Lung (tissue), 17 donors: ENCODE measurements at places on chromosomes 6 and 20.

DNA sequence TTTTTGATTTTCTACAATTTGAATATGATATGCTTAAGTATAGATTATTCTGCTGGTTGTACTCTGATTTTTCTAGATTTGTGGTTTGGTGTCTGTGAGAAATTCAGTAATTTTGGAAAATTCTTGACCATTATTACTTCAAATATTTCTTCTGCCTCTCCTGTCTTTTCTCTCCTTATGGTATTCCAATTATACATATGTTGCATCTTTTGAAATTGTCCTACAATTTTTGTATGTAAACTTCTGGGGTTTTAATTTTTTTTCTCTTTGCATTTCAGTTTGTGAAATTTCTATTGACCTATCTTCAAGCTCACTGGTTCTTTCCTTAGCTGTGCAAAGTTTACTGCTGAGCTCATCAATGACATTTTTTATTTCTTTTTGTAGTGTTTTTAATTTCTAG, 534.4 kb upstream of the SLC35B3 start:
- no peak for DNase-seq
- H3K36me3 ChIP-seq = no peaks in the 10 kb centered on the region

DNA sequence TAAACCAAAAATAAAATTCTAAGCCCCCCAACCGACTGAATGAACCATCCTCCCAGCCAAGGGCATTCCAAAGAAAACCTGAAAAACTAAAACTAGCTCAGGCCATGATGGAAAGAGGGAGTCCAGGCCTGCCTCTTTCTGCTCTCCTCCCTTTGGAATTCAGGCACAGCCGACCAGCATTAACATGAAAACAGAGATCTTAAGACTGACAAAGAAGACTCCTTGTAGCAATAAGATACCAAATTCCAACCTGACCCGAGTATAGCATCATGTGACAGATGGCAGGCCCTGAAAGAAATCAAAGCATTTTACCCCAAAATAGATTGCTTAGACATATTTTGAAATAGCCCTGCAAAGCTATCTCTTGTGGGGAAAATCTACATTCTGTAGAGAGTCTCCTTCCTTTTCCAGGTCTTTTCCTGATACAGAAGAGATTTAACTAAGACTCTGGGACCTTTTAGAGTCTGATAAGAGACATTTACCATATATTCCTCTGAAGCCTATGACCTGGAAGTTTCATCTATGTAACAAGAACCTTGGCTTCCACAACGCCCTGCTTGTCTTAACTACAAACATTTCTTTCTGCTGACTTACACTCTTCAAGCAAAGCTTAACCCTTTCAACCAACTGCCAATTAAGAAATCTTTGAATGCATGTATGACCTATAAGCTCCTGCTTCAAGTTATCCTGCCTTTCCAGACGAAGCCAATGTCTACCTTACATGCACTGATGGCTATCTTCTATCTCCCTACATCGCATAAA, 22.2 kb upstream of the TXLNB start:
- no peaks in the 10 kb centered on the region for H3K36me3 ChIP-seq
- H3K4me1 ChIP-seq = no peaks in the 10 kb centered on the region
- H3K27ac ChIP-seq = no peak overlapping the region

GRCh38 chr20:36236786-36237121, 476 bp downstream of the AAR2 start:
- H3K27ac ChIP-seq = peak overlapping the region; percentile 88
- H3K4me1 ChIP-seq = peaks cover 9% of the 10 kb centered on the region
- H3K27me3 ChIP-seq = no peaks in the 10 kb centered on the region
- no peak for DNase-seq
- peak overlapping the region; percentile 92 for H3K4me3 ChIP-seq
- peaks cover 2% of the 10 kb centered on the region for H3K36me3 ChIP-seq

DNA sequence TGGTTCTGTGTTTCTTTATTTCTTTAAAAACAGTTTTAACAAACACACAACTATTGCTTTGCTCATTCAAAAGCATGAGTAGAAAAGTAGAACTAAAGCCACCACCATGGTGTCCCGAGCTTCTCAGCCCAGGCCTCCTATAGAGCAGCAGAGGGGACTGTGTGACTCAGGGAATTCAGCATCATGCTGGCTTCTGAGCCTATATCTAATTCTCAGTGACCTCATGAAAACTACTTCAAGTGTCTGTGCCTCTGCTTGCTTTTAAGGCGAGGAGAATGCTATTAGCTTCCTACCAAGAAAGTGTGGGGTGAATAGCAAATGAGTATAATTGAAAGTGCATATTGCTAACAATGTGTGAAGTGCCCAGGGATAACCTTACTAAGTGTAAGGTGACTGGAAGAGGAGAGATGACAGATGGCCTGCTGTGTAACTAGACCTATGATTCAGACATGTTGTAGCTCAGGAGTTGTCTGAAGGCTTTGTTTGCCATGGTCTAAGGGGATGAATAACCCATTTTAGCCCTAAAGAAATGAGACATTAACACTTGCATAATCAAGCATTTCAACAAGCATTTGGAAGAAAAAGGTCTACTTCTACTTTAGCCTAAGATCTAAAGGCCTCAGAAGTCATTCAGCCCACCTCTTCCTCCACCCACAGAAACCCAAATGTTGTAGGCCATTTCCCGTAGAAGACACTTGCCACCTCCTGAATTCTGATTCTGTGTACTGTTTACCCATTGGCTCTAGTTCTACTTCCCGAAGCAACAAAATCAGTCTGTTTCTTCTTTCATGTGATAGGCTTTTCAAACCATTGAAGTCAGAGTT, 121.5 kb upstream of the ARG1 start:
- no peak overlapping the region for H3K27ac ChIP-seq
- H3K4me3 ChIP-seq = no peak overlapping the region
- no peak for DNase-seq
- no peaks in the 10 kb centered on the region for H3K4me1 ChIP-seq
- H3K27me3 ChIP-seq = no peaks in the 10 kb centered on the region

- no peak overlapping the region for H3K27ac ChIP-seq
- peaks cover 3% of the 10 kb centered on the region for H3K4me1 ChIP-seq
- no peaks in the 10 kb centered on the region for H3K27me3 ChIP-seq
- H3K36me3 ChIP-seq = no peaks in the 10 kb centered on the region
- no peak for DNase-seq
- no peak overlapping the region for H3K4me3 ChIP-seq
These were observed 45.4 kb upstream of the SLCO4A1 start for GRCh38 chr20:62596921-62597320.

GRCh38 chr6:148221196-148221979, 121.2 kb upstream of the SASH1 start:
- H3K27me3 ChIP-seq = no peaks in the 10 kb centered on the region
- H3K27ac ChIP-seq = no peak overlapping the region
- no peaks in the 10 kb centered on the region for H3K36me3 ChIP-seq
- no peak for DNase-seq
- H3K4me3 ChIP-seq = no peak overlapping the region

- H3K36me3 ChIP-seq = no peaks in the 10 kb centered on the region
- H3K4me1 ChIP-seq = no peaks in the 10 kb centered on the region
- H3K27ac ChIP-seq = no peak overlapping the region
- no peak overlapping the region for H3K4me3 ChIP-seq
- H3K27me3 ChIP-seq = no peaks in the 10 kb centered on the region
- no peak for DNase-seq
These were observed 316.1 kb upstream of the PRDM1 start for GRCh38 chr6:105769987-105770386.

- no peaks in the 10 kb centered on the region for H3K36me3 ChIP-seq
- no peaks in the 10 kb centered on the region for H3K4me1 ChIP-seq
- H3K27me3 ChIP-seq = no peaks in the 10 kb centered on the region
- no peak for DNase-seq
- no peak overlapping the region for H3K27ac ChIP-seq
- no peak overlapping the region for H3K4me3 ChIP-seq
These were observed 579.2 kb downstream of the EPM2A start for GRCh38 chr6:145155873-145156782.

DNA sequence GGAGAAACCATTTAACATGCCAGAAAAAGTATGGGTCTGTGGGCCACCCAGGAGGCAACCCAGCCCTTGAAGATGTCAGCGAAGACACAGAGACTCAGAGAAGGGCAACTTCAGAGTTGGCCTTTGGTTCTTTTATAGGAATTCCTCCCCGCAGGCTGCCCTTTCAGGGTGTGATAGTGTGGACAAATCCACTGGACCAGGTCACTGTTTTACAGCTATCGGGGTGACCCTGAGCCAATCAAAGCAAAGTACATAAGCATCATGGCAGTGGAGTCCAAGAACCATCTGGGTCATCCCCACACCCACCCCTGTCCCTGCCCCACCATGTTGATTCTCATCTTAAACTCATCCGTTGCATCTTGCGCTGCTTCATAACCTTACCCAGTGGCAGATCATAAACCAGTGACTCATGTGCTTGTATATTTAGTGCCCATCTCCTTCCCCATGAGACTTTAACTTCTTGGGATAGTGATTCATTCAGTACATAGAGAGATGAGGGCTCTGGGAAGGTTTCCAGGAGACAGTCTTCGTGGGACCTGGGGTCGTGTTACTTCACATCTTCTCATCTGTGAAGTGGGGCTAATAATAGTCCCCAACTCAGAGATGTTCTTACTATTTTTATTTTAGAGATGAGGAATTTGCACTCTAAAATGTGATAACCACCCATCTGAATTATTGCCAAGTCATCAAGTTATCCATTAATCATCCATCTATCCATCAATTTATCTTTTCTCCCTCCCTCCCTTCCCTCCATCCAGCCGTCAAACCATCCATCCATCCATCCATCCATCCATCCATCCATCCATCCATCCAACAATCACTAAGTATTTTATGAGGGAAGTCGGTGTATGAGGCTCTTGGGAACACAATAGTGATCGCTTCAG, 51.0 kb downstream of the EDN3 start:
- no peaks in the 10 kb centered on the region for H3K27me3 ChIP-seq
- no peak overlapping the region for H3K4me3 ChIP-seq
- DNase-seq = no peak
- H3K36me3 ChIP-seq = no peaks in the 10 kb centered on the region
- no peak overlapping the region for H3K27ac ChIP-seq

DNA sequence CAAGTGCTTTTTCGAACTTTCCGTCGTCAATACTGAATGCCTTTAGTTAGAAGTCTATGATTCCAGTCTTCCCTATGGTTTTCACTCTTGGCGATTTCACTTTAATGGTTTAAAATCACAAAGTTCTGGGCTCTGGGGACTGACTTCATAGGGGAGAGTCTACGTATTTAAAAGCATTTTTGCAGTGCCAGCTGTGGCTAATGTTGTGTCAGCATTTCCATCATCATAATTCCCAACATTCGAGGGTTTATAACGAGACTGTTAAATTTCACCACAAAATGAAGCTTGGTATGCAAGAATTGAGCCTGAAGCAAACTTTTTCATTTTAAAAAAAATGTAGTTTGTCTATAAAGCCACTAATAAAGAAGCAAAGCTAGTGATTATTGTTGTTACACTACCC, 242.7 kb downstream of the SOX4 start:
- H3K27ac ChIP-seq = no peak overlapping the region
- H3K27me3 ChIP-seq = no peaks in the 10 kb centered on the region
- no peak overlapping the region for H3K4me3 ChIP-seq
- DNase-seq = no peak

DNA sequence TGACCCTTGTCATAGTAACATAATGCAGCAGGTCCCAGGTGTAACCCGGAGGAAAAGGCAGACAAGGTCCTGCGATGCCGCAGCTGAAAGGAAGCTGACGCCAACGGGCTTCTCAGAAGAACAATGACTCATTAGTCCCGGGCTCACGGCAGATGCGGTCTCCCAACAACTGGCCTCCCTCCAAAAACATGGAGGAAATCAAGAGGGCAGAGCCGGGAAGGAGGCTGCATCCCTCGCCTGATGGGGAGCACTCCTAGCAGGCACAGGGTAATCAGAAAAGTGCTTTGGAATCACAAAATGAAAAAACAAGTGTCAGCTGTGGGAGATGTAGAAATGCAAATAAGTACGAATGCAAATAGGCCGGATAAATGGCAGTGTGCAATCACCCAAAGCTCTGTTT, 165.2 kb upstream of the AGPAT4 start:
- H3K4me1 ChIP-seq = no peaks in the 10 kb centered on the region
- peak overlapping the region; percentile 22 for H3K27ac ChIP-seq
- H3K27me3 ChIP-seq = no peaks in the 10 kb centered on the region
- no peaks in the 10 kb centered on the region for H3K36me3 ChIP-seq

GRCh38 chr6:156017838-156018237, 562.2 kb upstream of the NOX3 start:
- H3K4me3 ChIP-seq = no peak overlapping the region
- H3K27me3 ChIP-seq = no peaks in the 10 kb centered on the region
- DNase-seq = no peak
- no peak overlapping the region for H3K27ac ChIP-seq
- no peaks in the 10 kb centered on the region for H3K36me3 ChIP-seq
- no peaks in the 10 kb centered on the region for H3K4me1 ChIP-seq

DNA sequence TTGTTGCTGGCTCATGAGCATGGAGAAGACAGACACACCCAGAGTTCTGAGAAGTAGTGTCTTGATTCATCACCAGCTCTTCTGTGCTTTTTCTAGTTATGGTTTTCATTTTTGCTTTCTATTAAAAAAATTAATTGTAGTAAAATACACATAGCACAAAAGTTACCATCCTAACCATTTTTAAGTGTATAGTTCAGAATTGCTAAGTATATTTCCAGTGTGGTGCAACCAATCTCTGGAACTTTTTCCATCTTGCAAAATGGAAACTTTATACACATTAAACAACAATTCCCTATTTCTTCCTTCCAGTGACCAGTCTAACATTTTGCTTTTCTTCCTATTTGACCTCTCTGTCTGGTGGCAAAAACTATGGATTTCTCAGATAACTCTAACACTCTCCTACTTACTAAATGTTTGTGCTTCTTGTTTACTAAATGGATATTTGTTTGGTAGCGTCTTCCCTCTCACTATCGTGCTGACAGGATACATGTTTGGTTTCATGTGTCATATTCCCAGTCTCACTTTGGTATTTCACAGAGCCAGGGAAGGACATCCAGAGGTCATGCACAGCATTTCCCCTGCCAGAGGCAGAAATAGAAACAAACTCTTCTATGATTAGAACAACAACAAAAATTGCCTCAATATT, 40.6 kb downstream of the TXLNB start:
- H3K4me3 ChIP-seq = no peak overlapping the region
- no peaks in the 10 kb centered on the region for H3K27me3 ChIP-seq
- peaks cover 9% of the 10 kb centered on the region for H3K4me1 ChIP-seq

DNA sequence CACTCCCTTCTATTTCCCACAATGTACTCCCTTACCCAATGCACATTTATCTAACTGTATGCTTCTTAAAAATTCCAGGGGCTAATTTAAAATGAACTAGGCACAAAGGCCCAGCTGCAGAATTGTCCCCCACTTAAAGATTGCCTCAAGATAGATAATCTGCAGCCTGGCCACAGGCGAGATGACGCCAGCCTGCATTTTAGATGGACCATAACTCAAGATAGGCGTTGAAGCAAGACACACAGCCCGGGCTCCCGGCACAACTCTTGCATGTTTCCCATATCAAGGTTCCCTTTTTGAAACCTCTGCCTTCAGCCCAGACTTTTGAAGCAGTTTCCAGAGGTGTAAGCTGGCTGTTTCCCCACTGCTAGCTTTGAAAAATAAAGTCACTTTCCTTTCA, 3.2 kb upstream of the REPS1 start:
- no peak overlapping the region for H3K27ac ChIP-seq
- H3K27me3 ChIP-seq = no peaks in the 10 kb centered on the region
